ENCODE measurements at places on chromosomes 4 and X.

GRCh38 chr4:133152831-133153481 is 3.9 kb downstream of the PCDH10 start:
- DNase-seq = no peak

DNA sequence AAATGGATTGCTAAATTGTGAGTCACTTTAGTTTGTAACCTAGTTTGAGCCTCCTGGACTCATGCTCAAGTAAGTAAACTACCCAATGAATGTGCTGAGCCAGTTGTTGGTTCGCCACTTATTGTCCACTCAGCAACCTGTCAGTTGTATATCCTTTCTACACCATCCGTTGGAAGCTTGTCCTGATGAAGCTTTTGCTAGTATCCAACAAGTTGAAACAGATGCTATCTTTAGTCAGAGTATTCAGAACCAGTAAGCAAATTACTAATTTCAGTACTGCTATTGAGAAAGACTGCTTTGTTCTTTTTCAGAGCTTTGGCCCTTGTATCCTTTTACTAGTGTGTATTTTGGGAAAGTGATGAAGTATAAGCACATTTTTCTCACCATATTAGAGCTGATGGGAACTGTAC is 4.3 kb upstream of the NAA15 start:
- no peak for DNase-seq

DNA sequence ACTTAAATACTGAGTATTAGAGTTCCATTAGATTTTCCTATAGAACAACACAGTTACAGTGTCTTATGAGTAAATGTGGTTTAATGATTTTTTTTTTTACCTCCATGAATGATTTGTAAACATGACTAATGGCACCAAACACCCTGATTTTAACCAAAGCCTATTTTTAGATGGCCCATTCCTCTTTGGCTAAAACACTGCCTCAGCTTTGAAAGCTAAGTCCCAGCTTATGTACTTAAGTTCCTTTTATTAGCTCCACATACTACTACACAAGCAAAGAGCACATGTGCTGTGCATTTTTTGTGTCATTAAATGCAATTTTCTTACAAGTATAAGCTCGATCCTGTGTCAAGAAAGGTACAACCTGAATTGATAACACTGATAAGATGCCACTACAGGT is 575.6 kb upstream of the PITX2 start:
- DNase-seq = no peak

- no peak for DNase-seq
Observed at GRCh38 chr4:79442422-79442821, 34.4 kb upstream of the GK2 start.

- no peak for DNase-seq
Observed at GRCh38 chr4:15809466-15809865, 31.3 kb downstream of the CD38 start.

GRCh38 chr4:179331362-179331761 is 1889.1 kb upstream of the AGA start:
- DNase-seq = no peak

- no peak for DNase-seq
Observed at GRCh38 chr4:47714269-47714668, 123.6 kb downstream of the CORIN start.

- DNase-seq = no peak
Observed at GRCh38 chr4:77581724-77582123, 23.9 kb upstream of the CXCL13 start.

DNA sequence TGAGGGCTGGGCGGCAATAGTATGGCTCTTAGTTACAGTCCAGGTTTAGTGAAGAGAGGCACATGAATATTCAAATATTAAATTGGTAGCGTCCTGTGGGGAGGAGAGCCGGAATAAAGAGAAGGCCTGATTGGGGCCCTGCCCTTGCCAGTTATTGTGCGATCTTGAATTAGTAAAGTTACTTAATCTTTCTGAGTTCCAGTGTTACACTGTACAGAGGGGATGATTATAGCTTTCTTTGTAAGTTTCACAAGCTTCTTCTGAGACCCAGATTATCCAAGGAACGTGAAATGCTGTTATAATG is 1.2 kb downstream of the METAP1 start:
- no peak for DNase-seq

DNA sequence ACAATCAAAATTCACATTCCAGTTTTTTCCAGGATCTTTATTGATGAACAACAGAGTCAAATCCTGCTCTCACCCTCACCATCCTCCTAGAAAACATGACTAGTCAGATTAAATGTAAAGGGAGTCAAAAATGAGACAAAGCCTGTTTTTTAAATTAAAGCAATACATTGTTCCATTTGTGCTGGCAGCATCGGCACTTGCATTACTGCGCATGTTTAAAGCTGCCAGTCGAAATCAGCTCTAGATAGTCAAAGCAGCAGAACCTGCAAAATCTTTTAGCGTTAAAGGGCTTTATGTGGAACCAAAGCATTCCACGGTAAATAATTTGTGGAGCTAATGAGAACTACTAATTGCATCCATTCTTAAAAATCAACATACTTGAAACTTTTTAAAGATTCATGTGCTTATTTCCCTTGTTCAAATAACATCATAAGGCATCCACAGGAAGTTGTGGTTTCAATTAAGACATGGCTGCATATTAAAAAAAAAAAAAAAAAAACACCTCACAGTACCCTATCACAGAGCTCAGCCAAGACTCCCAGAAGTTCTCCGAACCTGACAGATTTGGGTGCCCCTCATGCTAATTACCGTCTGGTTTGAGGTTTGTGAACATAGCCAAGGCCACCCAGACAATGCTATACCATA is 82.2 kb downstream of the SH3KBP1 start:
- DNase-seq = no peak

DNA sequence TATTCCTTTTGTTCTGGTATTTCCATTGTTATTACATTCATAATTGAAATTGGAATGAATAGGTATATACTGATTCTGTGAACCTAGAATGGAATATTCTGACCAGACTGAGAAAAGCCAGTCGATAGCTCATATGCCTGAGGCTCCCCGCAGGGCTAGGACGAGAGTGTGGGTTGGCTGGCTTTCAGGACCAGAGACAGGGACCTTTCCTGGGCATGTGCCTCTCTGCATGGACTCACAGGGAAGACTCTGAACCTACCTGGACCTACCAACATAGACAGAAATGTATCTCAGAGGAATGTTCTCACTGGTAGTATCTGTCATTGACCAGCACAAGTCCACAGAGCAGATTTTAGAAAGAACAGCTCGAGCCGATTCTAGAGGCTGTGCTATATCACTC is 214.6 kb downstream of the FRMPD4 start:
- no peak for DNase-seq

DNA sequence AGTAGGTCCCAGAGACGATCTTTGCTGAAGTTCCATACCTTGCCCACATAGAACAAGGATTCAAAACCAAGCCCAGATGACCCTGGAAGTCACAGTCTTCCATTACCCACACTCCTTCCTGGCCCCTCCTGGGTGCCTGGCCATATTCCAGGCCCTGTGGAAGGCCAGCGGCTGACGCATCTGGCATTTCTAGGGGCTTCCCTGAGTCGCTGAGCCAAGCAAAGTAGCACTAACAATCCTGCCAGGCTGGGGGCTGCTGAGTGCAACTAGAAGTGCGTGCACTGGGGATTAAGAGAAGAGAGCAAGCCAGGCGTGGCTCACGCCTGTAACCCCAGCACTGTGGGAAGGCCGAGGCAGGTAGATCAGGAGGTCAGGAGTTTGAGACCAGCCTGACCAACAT is 175.2 kb upstream of the CPEB2 start:
- no peak for DNase-seq

- no peak for DNase-seq
Observed at GRCh38 chr4:127479031-127479622, 153.6 kb upstream of the INTU start.

DNA sequence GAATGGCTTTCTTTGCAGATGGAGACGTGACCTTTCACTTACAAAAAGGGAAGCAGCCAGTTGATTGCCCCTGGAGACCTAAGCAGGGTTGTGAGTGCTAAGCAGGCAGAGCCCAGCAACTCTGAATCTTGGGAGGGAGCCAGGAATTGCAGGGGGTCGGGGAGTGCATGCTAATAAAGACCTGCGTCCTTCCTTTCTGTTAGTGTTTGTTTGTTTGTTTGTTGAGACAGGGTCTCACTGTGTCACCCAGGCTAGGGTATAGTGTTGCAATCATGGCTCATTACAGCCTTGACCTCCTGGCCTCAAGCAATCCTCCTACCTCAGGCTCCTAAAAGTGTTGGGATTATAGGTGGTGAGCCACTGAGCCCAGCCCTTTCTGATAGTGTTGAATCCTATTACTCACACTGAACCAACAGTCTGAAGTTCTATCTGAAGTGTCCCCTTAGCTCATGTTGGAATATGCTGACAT is 137.4 kb downstream of the CEP135 start:
- DNase-seq = no peak

GRCh38 chr4:55437356-55437796 is 41.6 kb downstream of the TMEM165 start:
- no peak for DNase-seq

DNA sequence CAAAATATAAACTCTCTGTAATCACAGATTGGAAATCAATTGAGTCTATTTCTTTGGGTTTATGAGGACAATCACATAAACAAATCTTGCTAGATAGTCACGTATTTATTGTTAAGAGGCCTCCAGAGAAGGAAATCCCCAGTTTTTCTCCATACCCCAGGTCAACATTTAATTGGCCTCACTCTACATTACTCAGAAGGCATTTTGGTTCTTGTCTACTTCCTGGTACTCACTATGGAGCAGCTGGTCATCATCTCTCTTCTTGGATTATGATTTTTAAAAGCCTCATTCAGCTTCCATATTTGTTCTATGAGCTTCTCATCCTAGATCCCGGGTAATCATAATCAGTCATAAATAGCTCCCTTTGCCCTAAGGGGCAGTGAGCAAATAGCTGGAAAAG is 81.6 kb upstream of the LNX1 start:
- DNase-seq = no peak

DNA sequence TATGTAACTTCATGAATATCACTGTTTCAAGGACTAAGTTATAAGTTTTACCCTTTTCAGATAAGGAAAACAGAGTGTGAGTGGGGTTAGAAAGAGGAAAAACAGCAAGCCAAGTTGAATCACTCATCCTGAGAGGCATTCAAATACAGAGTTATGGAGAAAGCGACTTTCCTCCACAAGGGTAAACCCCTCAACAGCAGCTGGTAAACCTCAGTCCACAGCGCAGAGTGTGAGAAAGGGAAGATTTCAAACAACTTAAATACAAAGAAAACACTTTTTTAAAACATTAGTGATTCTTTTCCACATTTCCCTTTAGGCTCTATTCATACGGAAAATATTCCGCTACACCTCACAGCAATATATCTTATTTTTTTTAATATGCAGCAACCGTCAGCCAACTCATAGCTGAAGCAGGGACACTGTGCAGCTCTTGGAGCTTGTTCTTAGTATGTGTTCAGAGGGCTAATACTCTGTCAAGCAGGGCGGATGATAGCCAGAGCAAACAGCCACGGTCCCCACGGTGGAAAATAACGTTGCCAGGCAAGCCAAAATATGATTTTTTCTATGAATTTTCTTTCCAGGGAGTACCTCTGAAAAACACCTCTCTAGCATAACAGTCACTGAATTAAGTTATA is 488.9 kb upstream of the FAT1 start:
- DNase-seq = no peak

DNA sequence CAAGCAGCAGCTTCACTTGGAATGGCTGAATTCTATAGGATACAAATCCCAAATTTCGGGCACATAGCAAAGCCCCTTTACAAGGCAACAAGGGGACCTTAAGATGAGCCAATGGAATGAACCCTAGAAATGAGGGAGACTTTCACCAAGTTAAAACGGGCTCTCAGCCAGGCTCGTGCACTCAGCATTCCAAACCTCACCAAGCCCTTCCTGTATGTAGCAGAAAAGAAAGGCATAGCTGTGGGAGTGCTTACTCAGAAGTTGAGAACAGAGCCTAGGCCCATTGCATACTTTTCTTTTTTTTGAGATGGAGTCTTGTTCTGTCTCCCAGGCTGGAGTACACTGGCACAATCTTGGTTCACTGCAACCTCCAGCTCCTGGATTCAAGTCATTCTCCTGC is 10.8 kb upstream of the HERC5 start:
- DNase-seq = no peak

- DNase-seq = no peak
Observed at GRCh38 chr4:56146956-56147355, 198.2 kb downstream of the CEP135 start.

- no peak for DNase-seq
Observed at GRCh38 chrX:106300239-106300638, 132.1 kb downstream of the PWWP3B start.

- no peak for DNase-seq
Observed at GRCh38 chr4:41290479-41290878, 33.8 kb downstream of the UCHL1 start.

GRCh38 chr4:8866828-8867623 is 4.6 kb downstream of the HMX1 start:
- no peak for DNase-seq

All from stimulated activated naive CD8-positive, alpha-beta T cell treated with anti-CD3 and anti-CD28 coated beads, Interleukin-15, amount 100 ng/mL, for 72 hours (primary cell).